ENCODE measurements at places on chromosomes 3 and 15. TPM values are rescaled to one million over a fixed set of nuclear protein-coding genes. Genes with fewer than 3 reads are reported as not detected.

CSPG5 gene
- 0.32 TPM for total RNA-seq

DNA sequence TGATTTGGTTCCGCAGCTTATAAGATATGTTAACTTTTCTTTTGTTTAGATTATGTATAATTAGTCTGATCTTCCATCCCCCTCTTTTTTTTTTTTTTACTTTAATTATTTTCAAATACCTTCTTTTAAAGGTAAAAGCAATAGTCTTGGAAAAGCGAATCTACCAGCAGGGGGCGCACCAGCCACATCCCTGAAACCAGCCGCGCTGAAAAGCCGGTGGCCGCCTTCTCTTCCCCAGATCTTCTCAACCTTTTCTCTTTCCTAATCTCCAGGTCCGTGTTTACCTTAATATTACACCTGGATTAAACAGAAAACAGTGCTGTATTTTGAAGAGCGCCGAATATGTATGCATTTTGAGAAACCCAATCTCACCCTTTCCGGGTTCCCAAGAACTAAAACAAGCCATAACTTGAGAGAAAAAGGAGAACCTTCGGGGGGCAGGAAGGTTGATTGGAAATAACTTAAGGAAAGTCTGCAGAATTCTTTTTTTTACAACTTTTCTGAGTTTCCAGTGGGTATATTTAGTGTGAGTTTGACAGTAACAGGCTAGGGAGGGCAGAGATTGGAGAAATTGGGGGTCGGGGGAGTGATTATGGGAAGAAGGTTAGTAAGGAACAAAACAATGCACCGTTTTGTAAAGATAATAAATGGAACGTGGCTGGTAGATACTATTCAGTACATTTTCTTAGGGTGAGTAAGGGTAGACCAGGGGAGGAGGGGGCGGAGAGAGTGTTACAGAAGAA, 2.0 kb upstream of the SOX2 start:
- DNase-seq: no peak

DNA sequence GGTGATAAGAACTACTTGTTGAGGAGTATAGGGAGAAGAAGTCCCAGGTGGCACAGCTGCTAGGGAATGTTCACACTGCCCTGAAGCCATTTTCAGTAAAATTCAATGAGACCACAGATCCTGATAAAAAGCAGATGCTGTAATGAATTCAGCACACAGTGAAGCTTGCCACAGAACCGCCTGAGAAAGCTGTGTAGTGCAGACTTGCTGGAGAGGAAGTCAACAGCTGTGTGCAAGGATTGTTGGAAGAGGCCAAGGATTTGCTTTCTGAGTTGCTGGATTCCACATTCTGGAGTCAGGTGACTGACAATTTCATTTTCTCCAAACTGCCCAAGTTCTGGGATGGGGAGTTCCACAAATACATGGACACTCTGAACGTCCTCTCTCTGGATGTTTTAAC, 70.9 kb downstream of the ANP32A start:
- DNase-seq: no peak

FAM81A gene
- 1.8 TPM for total RNA-seq

GRCh38 chr3:193970773-193971206, 165.2 kb upstream of the HES1 start:
- no peak for DNase-seq

NR1I2 gene
- 0.08 TPM for total RNA-seq

DNA sequence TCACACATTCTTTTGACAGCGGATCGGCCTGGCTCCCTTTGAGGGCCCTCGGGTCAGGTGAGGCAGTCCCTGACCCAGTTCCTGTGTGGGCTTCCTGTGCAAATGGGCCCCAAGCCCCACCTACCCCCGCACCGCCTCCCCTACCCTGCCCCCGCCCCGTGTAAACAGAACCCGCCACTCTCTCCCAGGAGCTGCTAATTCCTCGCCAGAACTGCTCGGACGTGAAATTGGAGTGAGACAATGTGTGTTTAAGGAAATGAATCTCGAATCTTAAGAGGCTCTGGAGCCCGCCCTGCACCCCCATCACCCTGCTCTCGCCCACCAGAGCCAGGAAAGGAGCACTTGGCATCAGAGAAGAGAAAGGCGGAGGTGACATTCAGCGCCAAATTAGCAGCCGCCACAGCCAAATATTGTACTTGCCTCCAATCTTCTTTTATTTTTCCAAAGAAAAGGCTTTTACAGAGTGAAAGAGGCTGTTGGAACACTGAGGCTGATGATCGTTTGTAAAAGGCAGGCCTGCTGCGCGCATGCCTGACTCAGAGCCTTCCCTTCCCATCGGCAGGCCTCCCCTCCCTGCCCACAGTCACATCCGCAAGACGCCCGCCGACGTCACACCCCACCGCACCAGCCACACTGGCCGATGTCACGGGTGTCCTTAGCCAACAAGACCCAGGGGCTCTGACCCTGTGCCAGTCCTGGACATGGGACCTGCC, 53.1 kb downstream of the CACNA2D2 start:
- DNase-seq: no peak

GRCh38 chr3:58434168-58434504, 504 bp upstream of the PDHB start:
- no peak for DNase-seq

DNA sequence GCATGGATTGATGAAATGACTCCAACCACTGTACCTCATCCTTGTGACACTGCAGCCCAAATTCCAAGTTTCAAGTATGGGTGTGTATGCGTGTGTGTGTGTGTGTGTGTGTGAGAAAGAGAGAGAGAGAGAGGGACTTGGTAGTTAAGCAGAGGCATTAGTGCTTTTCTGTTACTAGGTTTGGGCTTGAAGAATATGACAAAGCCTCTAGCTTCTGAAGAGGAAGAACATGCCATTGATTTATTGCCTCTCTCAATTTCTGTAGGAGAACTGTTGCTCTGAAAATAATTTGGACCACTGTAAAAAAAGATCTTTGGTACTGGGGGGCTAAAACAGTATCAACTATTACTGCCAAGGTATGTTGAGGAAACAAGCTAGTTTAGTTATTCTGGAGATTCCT, 139.2 kb downstream of the AQP9 start:
- no peak for DNase-seq

DNA sequence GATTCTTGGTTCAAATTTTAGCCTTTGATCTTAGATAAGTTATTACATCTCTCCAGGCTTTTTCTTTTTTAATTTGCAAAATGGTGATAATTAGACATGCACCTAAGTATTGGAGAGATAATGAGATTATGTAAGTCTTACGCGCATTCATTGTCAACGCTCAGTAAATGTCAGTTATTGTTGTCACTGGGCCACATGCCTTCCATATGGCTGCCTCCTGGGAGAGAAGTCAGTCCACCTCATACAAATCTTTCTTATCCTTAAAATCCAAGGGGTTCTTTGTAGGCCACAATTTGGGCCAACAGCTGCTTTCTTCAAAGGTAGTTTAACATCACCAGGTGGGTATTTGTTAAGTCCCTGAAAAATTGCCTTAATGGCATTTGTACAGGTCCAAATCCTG, 25.5 kb upstream of the PTPRG start:
- DNase-seq: no peak

GOLGA6L7 gene
- total RNA-seq: not detected

DAZL gene
- total RNA-seq: not detected

DNA sequence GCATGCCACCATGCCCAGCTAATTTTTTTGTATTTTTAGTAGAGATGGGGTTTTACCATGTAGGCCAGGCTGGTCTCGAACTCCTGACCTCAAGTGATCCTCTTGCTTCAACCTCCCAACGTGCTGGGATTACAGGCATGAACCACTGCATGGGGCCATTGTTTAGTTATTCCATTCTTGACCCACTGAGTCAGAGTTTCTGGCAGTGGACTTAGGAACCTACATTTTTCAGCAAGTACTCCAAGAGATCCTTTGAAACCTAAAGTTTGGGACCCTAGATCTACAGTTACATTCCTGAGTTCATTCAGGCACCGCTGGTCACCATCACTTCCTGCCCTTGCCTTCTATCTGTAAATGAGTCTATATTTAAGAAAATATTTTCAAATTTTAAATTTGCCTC, 1.4 kb upstream of the TNFSF10 start:
- DNase-seq: no peak

LIPC gene
- total RNA-seq: 0.62 TPM

- DNase-seq: no peak
These were observed 118.2 kb upstream of the MRPL3 start for GRCh38 chr3:131620977-131621376.
